ENCODE measurements at places on chromosomes 5 and 9.

DNA sequence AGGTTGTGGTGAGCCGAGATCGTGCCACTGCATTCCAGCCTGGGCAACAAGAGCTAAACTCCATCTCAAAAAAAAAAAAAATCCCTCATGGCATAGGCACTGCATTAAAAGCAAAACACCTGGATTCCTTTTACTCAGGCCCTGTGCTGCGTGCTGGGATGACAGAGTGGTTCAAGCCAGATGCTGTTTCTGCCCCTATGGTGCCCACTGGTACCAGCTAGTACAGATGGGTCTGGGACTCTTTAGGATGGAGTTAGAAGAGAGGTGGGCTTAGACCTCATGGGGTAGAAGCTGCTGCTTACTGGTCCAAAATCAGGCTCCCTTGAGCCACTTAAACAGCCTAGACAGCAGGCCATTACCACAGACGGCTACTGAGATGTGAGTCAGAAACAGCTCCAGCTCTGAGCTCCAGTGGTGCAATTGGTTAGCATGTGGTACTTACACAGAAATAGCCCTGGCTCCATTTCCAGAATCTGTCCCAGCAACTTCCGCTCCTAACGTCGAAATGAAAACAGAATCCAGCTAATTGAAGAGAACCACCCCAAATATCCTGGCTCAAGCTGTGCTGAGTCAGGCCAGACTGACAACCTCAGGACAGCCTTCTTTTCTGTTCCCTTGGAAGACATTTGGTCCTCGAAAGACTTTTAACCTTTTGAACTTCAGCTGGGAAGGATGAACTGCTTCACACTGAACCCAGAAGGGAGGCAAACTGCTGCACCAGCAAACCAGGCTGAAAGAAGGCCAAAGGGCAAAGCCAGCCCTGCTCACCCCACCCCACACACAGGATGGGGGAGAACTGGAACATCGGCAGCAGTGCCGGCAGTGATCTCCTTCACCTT is 15.5 kb downstream of the C5orf15 start:
- no peak for DNase-seq

GRCh38 chr5:110371725-110372041 is 354.8 kb downstream of the TMEM232 start:
- no peak for DNase-seq

GRCh38 chr9:106927916-106928315 is 65.0 kb downstream of the ZNF462 start:
- no peak for DNase-seq

DNA sequence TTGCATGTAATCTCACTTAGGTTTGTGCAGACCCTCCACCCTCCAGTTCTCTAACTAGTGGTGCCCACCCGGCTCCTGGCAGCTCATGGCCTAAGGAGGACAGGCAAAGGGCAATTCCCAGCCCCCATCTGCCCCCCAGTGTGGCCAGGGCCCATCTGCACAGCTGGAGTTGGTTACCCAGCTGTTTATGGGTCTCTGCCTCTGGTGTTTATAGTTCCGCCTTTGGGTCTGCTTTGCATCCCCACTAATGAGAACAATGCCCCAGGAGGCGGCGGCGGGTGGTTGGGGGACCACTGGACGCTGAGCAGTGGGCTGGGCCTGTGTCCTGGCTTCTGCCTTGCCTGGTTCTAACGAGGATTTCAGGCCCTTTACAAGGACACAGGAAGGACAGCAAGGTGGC is 62.4 kb downstream of the NDST1 start:
- no peak for DNase-seq

- no peak for DNase-seq
Measured at GRCh38 chr9:137666955-137667670, 48.3 kb downstream of the EHMT1 start.

DNA sequence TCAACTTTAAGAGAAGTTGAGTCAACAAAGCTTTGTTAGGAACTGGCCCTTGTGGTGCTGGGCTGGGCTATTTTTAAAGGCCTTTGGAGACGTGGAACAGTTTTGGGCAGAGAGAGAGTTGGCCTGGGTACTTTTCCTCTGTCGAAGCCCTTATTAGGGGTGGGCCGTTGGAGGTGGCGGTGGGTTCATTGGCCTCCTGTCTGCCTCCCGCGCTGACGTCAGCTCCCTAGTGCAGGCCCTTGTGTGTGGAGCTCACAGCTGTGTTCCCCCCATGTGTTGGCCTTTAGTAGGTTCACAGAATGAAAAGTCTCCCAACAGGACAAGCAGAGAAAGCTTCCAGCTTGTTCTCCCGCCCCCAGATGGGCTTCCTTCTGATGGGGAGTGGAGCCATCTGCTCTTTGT is 2.7 kb downstream of the NCS1 start:
- DNase-seq: no peak

GRCh38 chr9:121735793-121736770 is 84.6 kb downstream of the DAB2IP start:
- no peak for DNase-seq

Data from CD14-positive monocyte (primary cell).